ENCODE measurements at places on chromosomes 12 and 14.

GRCh38 chr14:23432102-23432925 lies 3.1 kb downstream of the MYH7 start:
- no peak for DNase-seq

DNA sequence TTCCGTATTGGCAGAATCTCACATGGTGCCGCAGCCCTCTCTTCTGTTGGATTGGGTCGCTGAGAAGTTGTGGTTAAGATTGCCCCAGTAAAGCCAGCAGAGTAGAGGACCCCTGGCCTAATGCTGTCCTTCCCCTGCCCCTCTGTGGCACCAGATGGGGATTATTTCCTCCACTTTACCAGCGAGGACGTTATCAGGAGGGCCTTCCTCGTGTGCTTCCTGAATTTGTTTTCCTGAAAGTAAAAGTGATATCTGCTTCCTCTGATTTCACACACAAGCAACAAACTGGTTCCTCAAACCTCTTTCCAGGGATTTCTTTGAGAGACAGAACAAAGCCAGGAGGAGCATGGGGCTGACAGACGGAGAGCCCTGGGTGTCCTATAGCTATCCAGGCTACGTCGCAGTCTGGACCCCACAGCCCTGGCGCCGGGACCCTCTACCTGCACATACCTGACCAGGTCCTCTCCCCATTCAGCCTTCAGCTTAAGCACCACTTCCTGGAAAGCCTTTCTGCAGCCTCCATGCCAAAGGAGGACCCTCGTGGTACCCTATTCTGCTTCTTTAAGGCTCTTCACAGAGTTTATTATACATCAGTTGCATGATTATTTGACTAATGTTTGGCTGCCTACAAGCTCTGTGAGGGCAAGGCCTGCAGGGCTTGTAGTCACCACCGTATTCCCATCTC lies 314.8 kb upstream of the FKBP4 start:
- no peak for DNase-seq

- no peak for DNase-seq
Observed at GRCh38 chr12:59972905-59973304, 377.1 kb downstream of the SLC16A7 start.

DNA sequence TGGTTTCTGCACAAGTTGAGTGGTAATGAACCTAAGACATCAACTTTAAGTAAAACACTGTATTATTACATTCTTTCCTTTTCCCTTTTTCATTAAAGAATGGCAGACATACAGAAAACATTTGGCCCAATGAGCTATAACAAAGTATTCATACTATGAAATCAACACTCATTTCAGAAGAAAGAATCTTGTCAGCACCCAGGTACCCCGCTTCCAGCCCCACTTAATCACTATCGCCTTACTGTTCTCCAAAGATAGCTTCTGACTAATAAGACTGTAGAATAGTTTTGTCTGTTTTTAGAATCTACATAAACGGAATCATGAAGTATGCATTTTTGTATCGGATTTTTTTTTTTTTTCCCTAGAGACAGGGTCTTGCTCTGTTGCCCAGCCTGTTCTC lies 9.5 kb downstream of the CNTN1 start:
- no peak for DNase-seq

DNA sequence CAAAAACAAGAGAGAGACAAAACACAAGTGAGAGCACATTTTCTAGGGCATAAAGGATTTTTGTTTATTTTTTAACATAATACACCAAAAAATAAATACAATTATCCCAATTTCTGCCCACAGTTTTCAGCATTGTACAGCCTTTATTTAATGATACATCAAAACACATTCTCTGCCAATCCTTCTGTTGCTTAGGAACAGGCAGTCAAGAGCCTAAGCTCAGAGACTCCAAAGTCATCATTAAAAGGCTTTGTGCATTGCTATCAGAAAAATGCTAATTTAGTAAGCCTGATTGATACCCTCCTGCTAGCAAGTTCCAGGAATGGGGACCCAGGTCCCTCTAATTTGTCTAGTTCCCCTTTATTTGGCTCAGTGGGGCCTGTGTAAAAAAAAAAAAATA lies 536.5 kb downstream of the RPS29 start:
- DNase-seq: no peak

DNA sequence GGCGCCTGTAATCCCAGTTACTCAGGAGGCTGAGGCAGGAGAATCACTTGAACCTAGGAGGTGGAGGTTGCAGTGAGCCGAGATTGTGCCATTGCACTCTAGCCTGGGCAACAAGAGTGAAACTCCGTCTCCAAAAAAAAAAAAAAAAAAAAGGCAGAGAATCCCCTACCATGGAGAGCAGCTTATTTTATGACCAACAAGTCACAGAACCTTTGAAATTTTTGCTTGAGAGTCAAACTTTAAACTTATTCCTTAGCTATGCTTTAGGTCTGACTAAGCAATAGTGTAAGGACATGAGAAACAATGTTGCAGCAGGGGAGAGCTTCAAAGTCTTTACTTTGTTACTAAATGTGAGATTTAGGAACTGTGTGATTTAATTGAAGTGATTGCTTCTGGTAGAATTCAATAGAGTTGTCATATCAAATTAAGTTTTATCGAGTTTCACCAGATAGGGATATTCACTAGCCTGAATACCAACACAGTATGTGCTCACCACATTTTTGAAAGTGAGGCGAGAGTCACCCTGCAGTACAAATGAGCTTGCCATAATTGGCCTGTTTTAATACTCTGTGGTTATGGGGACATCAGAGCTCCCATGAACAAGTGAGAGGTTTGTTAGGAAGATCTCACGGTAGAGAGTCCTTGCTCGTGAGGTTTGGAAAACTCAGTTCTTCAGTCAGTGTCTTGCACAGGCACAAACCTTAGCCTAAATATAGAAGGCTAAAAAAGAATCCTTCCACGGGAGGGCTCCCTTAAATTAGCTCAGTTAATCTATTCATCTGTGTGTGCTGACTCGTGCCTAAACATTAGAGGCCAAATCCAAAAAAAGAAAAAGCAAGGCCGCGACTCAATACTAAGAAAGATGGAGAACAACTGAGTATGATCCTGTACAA lies 108.6 kb downstream of the SAMD4A start:
- DNase-seq: no peak

DNA sequence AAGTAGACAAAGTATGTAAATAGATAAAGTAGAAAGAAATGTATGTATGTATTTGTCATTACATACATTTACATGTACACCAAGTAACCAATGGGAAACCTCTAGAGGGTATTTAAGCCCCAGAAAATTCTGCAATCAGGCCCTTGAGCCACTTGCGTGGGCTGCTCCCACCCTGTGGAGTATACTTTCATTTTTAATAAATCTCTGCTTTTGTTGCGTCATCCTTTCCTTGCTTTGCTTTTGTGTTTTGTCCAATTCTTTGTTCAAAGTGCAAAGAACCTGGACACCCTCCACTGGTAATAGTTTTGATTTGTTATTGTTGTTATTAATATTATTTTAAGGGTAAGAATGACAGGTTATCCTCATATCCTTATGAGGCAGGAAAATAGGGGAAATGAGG lies 21.8 kb downstream of the CAPS2 start:
- no peak for DNase-seq

- DNase-seq: no peak
Observed at GRCh38 chr14:79011920-79012204, 841.7 kb downstream of the NRXN3 start.

- DNase-seq: no peak
Observed at GRCh38 chr14:33566082-33566481, 384.8 kb downstream of the EGLN3 start.

DNA sequence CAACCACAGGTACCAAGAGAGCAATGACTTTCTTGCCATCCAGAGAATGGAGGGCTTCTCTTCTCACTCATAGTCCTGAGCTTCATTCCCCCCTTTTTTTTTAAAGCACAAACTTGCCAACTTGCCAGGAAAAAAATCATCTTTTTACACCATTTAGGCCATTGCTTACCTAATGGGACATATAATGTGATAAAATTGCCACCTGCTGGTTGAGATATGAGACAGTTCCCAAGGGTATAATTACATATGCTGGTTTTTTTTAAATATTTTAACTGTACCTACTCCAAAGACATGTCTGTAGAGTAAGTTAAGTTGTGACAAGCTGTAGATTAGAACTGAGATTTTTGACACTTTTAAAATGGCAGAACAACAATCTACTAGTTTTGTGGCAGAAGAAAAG lies 519.1 kb upstream of the SEL1L start:
- DNase-seq: no peak

DNA sequence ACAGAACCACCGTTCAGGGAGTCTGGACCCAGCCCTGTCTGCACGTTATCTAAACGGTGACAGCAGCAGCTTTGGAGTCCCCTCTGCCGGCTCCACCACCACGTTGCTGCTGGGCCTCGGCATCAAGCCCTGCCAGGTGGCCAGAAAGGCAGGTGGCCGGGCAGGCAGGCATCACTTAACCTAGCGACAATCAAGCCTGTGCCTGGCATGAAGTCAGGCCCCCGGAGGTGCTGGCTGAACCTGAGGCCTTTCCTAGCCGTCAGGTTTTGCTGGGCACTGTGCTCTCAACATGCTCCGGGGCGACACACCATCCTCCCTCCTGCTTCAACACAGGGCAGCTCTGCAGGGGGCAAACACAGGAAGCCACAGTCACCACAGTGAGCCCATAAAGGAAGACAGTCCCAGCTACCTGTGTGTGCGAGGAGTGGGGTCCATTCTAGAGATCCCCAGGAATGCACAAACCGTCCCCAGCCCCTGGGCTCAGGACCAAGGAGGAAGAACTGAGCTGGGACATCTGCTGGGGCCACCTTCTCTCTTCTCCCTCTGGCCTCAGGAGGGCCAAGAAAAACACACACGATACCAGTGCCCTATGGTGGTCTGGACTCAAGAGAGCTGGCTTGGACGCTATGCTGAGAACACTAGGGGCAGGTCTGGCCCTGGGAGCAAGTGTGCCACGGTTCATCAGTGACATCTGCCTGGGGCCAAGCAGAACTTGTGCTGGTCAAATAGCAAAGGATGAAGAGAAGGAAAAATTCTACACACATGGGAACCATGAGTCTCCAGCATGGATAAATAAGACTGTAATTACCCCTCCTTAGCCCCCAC lies 44.7 kb downstream of the CCDC88C start:
- DNase-seq: no peak

DNA sequence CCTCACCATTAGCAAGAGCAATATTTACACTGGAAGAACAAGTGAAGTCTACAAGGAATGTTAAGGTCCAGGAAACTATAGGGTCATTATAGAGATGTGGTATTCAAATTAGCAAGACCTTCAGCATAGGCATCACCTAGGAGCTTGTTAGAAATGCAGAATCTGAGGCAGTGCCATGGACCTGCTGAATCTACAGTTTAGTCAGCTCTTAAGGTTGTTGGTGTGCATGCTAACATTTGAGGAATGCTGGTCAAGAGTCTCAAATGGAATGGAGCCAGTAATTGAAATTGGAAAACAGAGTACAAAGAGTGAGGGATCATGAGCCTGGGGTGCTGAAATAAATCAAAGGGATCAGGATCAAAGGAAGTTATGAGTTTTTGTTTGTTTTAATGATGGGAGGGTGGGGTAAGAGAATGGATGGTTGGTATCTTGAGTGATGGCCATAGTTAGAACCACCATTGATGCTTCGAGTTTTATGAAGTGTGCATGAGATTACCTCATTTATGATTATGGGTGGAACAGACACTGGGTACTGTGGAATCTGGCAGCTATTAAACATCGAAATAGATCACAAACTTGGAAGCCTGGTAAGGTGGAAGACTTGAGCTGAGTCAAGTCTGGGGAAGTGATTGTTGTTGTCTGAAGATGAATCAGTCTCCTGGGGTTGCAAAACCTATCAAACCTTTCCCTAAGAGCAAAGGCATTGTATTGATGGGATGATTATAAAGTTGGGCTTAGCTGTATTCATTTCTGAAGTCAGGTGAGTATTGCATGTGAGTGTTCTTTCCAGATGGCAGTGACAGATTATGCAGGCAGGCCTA lies 323.3 kb upstream of the E2F7 start:
- DNase-seq: no peak

- DNase-seq: no peak
Observed at GRCh38 chr14:68925373-68925772, 53.7 kb downstream of the ACTN1 start.

GRCh38 chr12:78331753-78332152 lies 501.1 kb downstream of the NAV3 start:
- DNase-seq: no peak

- DNase-seq: no peak
Observed at GRCh38 chr12:57737467-57738460, 778 bp downstream of the AGAP2 start.

GRCh38 chr14:73168691-73169090 lies 32.4 kb downstream of the PSEN1 start:
- no peak for DNase-seq

- DNase-seq: no peak
Observed at GRCh38 chr14:76780875-76781647, 19.8 kb downstream of the VASH1 start.

- DNase-seq: no peak
Observed at GRCh38 chr12:71183846-71184245, 26.0 kb upstream of the TSPAN8 start.

DNA sequence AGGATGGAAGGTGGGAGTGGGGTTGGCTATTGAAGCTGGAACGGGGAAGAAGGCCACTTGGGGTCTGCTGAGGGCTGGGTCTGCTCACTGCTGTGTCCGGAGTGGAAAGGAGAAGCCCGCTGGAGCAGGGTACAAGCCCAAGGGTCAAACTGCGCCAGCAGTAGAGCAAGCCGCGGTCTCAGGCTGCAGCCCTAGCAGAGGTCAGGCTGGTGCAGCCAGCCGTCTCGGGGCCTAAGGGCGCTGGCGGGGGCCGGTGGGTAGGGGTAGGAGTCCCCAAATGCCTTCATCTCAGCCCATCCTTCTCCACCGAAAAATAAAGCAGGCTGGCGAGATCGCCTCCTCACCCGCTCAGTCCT lies 718 bp upstream of the JDP2 start:
- DNase-seq: no peak

- no peak for DNase-seq
Observed at GRCh38 chr12:26056335-26056734, 68.5 kb downstream of the BHLHE41 start.

- no peak for DNase-seq
Observed at GRCh38 chr12:9163392-9163791, 44.8 kb downstream of the PZP start.

- no peak for DNase-seq
Observed at GRCh38 chr12:63880742-63881263, 36.3 kb downstream of the SRGAP1 start.

GRCh38 chr14:61501714-61502458 lies 180.5 kb downstream of the PRKCH start:
- DNase-seq: no peak

DNA sequence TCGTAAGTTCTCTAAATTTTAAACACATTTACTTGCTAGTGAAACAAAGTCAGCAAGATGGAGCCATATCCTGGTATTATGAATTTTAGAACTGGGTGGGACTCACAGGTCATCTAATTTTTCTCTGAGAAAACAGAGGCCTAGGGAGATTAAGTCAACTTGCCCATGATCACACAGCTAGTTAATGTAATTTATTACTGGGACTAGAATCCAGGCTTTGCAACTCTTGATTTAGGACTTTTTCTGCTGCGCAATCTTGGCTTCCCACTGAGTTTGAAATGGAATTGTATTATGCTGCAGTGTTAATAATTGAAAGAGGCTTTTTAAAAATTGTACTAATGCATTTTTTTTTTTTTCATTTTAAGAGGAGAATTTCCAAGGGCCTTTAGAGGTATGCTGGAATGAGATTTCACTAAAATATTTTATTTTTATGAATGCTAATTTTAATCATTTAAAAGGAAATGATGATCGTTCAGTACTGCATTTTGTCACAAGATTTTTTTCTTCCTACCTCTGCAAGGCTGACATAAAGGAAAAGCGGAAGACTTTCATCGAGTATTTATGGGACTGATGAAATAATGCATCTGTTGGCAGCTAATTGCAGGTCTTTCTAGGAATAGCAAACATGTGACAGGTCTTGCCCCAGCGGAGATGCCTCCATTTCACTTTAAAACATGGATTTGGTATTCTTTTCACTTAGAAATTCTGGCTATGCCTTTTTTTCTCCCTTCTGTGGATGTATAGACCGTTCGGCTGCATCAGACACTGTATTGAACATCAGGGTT lies 9.6 kb downstream of the CRADD start:
- no peak for DNase-seq

Data from stimulated activated CD8-positive, alpha-beta memory T cell treated with anti-CD3 and anti-CD28 coated beads, Interleukin-7, amount 100 ng/mL, for 48 hours (primary cell).